ENCODE measurements at places on chromosomes 4 and X.

- DNase-seq: no peak
Observed at GRCh38 chr4:24063731-24064130, 173.9 kb upstream of the PPARGC1A start.

- DNase-seq: no peak
Observed at GRCh38 chr4:185800266-185800945, 11.6 kb downstream of the SORBS2 start.

DNA sequence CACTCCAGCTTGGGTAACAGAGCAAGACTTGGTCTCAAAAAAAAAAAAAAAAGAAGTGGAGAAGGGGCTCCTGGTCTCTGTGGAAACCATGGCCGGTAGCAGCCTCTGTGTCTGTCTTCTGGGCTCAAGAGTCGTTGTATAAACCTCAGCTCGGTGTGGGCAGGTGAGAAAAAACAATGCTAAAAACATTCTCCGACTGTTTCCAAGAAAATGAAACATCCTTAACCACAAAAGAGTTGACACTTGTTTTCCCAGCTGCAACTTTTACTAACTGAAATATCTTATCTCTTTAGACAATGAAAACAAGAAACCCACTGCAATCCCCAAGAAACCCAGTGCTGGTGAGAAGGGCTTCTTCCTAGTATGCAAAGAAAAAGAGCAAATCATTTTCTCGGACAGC, 26.2 kb downstream of the CD99 start:
- DNase-seq: no peak

- DNase-seq: no peak
Observed at GRCh38 chr4:42277291-42277690, 120.0 kb upstream of the SHISA3 start.

DNA sequence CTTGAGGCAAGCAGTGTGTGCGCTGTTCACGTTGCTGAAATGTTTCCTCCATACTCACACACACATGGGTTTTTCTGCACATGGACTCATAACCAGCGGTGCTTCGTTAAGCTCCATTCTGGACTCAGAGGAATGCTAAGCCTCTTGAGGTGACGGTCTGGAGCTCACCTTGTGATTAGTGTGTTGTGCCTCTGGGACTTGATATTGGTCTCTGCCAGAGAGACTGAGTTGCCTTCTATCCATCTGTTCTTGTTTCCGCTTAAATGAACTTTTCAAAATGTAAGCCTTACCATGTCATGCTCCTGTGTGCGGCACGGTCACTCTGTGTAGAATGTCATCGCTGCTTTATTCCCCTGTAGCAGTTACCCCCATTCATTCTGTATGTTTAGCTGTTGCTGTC, 42.5 kb downstream of the ADD1 start:
- DNase-seq: no peak

DNA sequence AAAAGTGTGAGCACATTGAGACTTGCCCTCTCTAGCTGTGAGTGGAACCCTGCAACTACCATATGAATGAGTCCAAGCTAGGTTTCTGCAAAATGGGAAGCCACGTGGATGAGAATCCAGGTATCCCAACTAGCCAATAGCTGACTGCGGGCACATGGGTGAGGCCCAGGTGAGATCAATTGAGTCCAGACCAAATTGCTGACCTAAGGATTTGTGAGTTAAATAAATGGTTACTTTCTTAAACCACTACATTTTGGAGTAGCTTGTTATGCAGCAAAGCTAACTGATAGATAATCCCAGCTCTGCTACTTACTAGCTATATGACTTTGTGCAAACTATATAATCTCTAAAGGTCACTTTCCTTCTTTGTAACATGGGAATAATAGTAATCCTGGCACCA, 150.3 kb upstream of the LCORL start:
- DNase-seq: no peak

GRCh38 chr4:134539729-134540231, 338.2 kb upstream of the PABPC4L start:
- DNase-seq: no peak

DNA sequence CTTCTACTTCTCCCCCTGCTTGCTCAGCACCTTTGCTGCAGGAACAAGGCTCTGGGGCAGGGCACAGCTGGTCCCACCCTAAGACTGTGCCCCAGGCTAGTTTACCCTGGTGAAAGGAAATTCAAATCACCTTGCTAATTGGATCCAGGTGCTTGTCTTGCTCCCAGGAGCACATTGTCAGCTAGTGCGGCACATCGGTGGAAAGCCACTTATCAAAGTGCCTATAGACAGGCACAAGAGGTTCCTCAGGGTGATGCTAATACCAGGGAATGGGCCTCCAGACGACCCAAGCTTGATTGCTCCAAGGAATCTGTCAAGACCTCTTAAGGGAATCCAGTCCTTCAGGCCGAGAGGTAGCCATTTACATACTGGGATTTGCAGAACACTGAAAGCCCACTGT, 64.5 kb upstream of the PRPS1 start:
- no peak for DNase-seq

Data from stimulated activated CD4-positive, alpha-beta T cell treated with anti-CD3 and anti-CD28 coated beads, TNF-alpha, amount 100 ng/mL, for 1 hour (primary cell).